ENCODE measurements at places on chromosomes 3 and 15.

DNA sequence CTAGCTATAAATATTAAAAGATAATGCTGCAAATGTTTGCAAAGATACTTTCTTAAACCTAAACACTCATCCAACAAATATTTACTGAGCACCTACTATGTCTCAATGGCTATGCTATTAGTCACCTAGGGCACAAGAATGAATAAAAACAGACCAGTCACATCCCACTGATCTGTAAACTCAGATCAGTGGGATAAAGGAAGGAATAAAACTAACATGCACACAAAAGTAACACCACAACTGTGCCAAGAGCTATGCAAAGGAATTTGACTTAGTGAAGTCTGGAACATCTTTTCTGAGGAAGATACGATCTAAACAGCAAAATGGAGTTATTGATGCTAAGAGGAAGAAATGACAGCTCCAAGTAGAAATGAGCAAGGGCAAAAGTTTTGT lies 56.6 kb downstream of the CBLB start:
- no peak for DNase-seq

GRCh38 chr3:72380193-72380592 lies 468.1 kb downstream of the SHQ1 start:
- DNase-seq = no peak

GRCh38 chr3:137948400-137949072 lies 61.4 kb upstream of the CLDN18 start:
- DNase-seq = no peak

GRCh38 chr3:186931532-186932280 lies 1.4 kb downstream of the ST6GAL1 start:
- DNase-seq = peak; percentile 11

GRCh38 chr3:194908972-194909371 lies 223.3 kb downstream of the FAM43A start:
- DNase-seq = no peak

Data from effector CD8-positive, alpha-beta T cell (primary cell).